ENCODE measurements at places on chromosomes 1 and 21.

GRCh38 chr1:35702508-35702907 lies 16.2 kb downstream of the C1orf216 start:
- no peak for DNase-seq

- DNase-seq: no peak
Measured at GRCh38 chr1:159944623-159945455, 574 bp downstream of the IGSF9 start.

- no peak for DNase-seq
Measured at GRCh38 chr21:36992671-36993070, 13.8 kb upstream of the RIPPLY3 start.

DNA sequence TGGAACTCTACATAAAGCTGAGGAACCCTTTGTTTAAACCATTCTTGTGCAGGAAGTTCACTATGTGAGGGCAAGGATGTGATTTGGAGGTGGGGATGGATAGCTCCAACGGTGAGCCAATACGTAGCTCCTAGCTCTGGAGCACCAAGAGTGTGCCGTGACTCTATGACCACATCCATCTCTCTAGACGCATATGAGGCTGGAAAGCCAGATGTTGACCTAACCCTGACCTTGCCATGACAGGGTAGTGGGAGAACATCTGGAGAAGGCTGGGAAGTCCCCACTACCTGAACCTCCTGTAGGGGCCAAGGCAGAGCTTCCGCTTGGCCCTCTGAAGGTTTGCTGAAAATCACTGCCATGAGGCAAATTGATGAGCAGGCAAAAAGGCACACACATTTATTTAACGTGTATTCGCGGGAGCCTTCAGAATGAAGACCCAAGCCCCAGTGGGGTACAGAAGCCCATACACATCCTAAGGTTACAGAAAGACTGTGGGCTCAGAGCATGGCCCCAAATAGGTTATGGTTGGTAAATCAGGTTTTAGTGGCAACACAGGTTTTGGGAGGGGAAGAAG lies 43.4 kb downstream of the EIF2D start:
- no peak for DNase-seq

- DNase-seq: no peak
Measured at GRCh38 chr1:59409986-59410385, 113.1 kb downstream of the FGGY start.

GRCh38 chr1:179003512-179004066 lies 22.1 kb upstream of the FAM20B start:
- DNase-seq: no peak

- DNase-seq: no peak
Measured at GRCh38 chr1:6507461-6507911, 16.0 kb upstream of the PLEKHG5 start.

- no peak for DNase-seq
Measured at GRCh38 chr1:90508376-90509167, 208.5 kb downstream of the BARHL2 start.

- peak; percentile 84 for DNase-seq
Measured at GRCh38 chr1:20343149-20343937, 52.7 kb downstream of the VWA5B1 start.

DNA sequence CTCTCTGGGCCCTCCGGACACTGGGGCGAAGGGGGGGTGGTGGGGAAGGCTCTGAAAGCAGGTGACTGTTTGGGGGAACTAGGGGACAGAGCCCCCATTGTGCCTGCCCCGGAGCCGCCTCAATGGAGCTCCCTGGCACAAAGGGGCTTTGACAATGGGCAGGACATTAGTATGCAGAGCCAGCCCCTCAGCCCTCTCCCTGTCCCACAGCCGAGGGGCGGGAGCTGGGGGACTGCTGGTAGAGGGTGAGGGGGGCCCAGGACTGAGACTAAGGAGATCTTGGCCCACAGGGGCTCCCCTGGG lies 7.8 kb downstream of the KCNJ10 start:
- DNase-seq: no peak

- no peak for DNase-seq
Measured at GRCh38 chr1:40140211-40140973, 20.8 kb upstream of the RLF start.

GRCh38 chr1:38028105-38028591 lies 15.6 kb downstream of the UTP11 start:
- DNase-seq: no peak

DNA sequence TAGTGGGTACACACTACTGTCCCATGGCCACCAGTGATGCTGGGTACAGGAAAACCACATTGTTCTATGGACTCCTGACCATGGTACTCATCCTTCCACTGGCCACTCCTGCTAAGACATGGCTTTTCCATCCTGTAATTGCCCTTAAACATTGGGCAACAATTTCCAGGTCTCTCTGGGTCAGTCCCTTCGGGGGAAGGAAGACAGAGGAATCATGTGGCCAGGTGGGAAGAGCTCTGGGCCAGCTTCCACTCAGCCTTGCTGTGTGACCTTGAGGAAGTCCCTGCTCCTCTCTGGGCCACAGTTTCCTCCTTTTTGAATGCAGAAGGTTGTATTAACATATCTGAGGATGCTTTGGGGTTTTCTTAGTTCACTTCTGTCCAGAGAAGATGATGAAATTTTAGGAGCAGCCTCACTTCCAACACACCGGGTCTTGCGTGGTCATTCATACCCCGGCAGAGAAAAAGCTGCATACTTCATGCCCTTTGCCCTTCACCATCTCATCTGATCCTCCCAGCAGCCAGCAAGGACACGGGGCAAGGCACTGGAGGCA lies 50.8 kb downstream of the SRRM1 start:
- no peak for DNase-seq

GRCh38 chr21:18498431-18498830 lies 94.8 kb upstream of the TMPRSS15 start:
- DNase-seq: no peak

GRCh38 chr1:66690666-66691381 lies 61.4 kb upstream of the DYNLT5 start:
- DNase-seq: no peak

DNA sequence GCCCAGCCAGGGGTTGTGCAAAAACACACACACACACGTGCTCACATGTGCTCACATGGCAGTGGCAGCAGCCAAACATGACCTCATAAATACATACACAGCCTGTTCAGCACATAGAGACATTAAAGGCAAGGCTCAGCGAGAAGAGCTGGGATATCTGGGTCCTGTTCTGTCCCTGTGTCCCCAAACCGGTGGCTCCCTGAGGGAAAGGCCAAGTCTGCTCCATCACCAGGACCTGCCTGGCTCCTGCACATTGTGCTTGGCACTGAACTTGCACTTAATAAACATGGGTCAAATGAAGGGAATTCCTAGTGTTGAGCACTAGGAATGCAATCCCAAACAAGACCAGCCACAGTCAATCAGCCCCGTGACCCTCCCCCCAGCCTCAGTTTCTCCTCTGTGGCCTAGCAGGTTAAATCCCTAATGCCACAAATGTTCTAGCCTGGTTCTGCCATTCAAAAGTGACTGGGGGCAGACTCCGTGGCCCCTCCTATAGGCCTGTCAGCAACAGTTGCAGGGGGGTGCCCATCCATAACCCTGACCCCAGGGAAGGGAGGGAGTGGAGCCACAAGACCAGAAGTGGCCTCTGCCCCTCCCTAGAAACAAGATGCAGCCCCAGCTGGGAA lies 160.9 kb upstream of the VAMP3 start:
- DNase-seq: no peak

GRCh38 chr1:240658312-240658960 lies 46.5 kb upstream of the GREM2 start:
- no peak for DNase-seq

DNA sequence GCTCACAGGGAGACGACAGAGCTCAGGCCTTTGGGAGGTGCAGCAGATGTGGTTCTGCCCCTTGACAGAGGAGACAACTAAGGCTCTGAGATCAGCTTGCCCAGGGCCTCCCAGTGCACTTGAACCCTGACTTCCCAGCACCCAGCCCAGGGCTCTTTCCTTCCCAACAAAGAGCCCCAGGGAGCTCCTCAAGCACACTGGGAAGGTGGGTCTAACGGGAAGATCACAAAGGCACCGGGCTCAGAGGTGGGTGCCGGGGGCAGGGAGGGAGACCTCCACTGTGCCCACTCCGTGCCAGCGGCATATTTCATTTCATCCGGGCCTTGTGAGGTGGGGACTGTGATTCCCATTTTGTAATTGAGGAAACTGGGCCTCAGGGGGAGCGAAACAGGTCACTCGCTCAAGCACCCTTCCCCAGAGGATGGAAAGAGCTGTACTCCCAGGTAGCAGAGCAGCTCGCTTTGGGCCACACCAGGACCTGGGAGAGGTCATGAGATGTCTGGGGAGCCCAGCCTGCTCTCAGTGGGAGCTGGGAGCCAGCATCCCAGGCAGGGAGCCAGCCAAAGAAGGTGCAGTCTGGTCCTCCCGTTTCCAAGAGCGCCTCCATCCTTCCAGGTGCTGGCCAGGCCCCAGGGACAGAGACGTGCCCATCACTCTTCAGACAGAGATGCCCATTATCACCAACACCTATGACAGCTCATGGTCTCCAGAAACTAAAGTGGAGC lies 82.3 kb downstream of the SYT2 start:
- no peak for DNase-seq

DNA sequence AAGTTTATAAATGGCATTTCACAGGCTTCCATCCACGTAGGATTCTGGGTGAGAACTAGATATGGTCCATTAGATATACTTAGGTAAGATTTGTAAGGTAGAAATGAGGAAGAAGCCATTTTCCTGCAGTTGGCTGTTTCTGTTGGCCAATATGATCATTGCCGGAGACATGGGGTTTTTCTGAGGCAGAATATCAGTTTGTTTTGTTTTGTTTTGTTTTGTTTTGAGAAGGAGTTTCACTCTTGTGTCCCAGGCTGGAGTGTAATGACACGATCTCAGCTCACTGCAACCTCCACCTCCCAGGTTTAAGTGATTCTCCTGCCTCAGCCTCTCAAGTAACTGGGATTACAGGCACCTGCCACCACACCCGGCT lies 8.7 kb upstream of the EYA3 start:
- no peak for DNase-seq

DNA sequence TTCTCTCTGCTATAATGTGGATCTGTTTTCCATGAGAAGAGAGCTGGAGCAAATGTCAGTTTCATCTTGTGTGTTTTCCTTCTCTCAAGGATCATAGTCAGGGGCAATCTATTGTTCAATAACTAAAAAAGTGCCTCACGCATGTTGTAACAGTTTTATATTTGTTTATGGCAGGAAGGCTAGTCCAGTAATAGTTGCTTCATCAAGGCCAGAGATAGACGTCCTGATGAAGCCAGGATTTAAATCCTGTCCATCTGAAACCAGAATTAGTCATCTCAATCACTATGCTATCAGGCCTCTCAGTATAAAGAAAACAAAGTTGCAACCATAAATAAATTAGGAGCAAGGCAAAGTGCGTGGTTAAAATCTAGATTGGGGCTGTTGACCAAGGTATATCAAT lies 30.2 kb upstream of the DUSP10 start:
- DNase-seq: no peak

DNA sequence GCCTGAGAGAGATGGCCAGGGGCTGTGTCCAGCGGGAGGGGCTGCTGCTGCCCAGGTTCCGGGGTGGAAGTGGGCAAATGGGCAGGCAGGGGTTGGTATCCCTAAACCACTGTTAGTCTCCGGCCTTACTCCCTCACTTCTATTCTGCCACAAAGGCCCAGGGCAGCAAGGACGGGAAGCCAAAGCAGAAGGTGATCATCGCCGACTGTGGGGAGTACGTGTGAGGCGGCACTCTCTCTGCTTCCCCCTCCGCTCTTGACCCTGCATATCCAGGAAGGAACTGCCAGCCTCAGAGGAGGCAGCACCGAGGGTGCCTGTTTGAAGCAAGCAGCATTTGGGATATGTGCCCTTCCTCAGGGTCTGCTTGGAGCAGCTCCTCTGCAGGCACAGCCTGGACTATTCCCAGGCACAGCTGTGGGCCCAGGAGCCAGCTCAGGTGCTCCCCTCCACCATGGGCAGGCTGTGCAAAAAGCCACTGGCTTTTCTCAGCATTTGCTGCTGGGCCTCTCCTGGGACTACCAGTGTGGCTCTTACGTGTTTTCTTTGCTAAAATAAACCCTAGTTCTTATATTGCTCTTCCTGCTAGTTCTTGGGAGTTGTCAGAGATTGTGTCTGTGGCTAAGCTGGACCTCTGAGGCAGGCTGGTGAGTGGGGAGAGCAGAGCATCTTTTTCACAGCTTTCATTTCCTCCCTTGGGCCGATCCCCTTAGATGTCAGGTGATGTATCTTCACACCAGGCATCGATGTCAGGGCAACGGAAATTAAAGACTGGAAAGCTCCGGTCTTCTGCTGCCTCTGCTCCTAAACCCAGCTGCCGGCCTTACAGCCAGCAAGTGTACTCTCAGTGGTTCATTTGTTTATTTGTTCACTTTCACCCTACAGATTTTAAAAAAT lies 14.7 kb downstream of the PPIE start:
- DNase-seq: no peak

DNA sequence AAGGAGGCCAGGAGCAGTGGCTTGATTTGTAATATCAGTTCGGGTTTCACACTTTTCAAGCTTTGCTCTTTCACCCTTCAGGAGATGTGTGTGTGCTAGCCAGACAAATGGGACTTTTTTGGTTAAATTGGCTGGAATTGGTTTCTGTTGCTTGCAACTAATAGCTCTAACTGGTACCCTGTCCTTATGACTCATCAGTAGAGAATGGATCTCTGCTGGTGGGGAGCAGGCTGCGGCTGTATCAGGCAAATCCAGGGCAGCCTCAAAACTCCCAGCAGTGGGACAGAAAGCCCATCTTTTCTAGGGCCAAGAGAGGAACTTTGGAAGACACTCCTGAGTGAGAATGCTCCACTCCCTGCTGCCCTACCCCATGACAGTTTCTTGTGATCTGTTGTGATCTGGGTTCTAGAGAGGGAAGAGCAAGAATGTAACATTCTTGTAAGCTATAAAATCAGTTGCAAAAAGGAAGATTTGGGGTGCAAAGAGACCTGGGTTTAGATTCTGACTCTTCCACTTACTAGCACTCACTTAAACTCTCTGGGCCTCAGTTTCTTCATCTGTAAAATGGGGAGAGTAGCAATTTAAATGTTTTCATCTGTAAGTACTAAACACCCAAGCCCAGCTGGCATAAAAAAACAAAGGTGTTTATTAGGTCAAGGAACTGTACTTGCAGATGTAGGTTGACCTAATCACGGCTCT lies 257.0 kb upstream of the TMEM51 start:
- DNase-seq: no peak

- no peak for DNase-seq
Measured at GRCh38 chr1:43156026-43156425, 16.1 kb downstream of the EBNA1BP2 start.

- no peak for DNase-seq
Measured at GRCh38 chr1:41795205-41795762, 123.4 kb downstream of the HIVEP3 start.

Data from glutamatergic neuron (in vitro differentiated cells).